Activated T-cell treated with anti-CD3 and anti-CD28 coated beads, Interleukin-2, amount 50 U/mL, for 48 hours (primary cell): ENCODE measurements at places on chromosomes 7 and 10.

GRCh38 chr7:6545398-6546126, 5.7 kb downstream of the GRID2IP start:
- no peak for DNase-seq

GRCh38 chr7:82507976-82508677, 64.5 kb upstream of the CACNA2D1 start:
- DNase-seq, result no peak

DNA sequence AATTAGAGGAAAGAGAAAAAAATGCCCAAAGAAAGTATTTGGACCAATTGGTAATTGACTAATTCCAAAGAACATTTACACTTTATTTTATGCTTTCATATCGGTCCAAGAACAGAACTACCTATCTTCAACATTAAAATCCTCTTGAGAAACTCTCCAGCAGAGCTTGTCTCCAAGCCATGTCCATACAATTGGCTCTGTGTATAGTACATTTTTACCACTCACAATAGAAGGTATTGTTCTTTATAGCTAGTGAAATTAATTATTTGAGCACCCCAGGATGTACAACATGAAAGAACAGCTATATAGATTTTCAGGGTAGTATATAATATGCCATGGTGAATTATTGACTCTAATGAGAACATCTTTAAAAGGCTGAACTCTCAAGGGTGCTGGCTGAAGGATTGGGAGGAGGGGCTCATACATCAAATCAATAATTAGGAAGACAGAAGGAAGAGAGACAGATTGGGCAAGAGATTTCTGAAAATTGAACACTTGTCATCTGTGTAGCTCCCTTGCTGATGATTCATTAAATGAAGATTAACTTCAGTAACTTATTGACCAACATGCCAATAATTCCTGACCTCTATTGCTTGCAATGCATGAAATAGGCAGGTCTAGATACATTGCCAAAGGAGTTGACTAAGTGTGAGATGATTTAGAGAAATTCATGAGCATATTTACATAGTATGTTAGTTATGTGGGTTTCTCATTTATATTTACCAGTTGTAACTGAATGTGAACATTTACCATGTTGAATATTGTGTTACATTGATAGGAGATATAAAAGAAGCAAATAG, 249.7 kb downstream of the MTERF1 start:
- DNase-seq, result no peak

- no peak for DNase-seq
Observed at GRCh38 chr10:74589851-74590250, 236.5 kb upstream of the KAT6B start.
